T-helper 2 cell (primary cell): ENCODE measurements at places on chromosomes 12 and 14.

DNA sequence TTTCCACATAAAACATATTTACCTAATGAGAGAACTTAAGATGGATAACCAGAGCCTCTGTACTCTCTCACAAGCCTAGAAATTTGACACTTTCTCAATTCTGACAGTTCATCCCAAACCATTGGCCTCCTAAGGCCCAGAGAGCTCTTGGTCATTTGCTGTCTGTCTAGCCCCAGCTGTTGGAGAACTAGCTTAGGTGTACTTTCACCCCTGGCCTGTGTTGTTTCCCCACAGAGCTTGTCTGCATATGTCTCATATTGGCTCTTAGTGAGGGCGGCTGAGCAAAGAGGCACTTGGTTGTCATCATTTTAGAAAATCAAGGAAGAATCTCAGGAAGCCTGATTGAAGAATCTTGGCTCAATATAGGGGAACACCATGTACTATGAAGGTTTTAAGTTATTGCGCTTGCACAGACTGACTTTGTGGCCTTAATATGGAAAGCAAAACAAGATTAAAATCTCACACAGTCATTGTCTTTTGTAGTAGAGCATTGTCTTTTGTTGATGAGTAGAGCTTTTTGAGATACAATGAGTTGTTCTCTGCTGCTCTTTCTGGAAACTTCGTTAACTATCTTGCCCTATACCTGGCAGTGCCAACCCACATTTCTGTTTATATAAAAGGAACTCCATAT is 324.6 kb downstream of the RAD51B start:
- no peak for DNase-seq

GRCh38 chr12:78447373-78447772 is 417.2 kb upstream of the SYT1 start:
- no peak for DNase-seq

- DNase-seq, result no peak
These were observed 10.7 kb downstream of the USP15 start for GRCh38 chr12:62270872-62271271.

DNA sequence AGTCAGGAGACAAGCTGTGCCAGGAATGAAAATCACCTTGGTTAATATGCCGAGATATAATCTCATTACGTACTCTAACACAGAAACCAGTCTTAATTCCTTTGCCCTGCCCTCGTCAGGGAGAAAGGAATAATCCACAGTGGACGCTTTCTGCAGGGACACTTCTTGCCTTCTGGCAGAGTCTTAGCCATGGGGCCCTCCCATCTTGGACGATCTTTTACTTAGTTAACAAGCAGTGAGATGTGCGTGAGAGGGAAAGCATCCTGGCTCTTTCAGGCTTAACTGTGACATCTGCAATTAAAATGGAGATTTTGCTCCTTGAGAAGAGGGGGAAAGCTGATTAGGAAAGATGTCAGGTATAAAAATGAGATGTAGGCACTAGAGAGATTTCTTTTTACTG is 246.4 kb downstream of the TMEM132C start:
- no peak for DNase-seq

DNA sequence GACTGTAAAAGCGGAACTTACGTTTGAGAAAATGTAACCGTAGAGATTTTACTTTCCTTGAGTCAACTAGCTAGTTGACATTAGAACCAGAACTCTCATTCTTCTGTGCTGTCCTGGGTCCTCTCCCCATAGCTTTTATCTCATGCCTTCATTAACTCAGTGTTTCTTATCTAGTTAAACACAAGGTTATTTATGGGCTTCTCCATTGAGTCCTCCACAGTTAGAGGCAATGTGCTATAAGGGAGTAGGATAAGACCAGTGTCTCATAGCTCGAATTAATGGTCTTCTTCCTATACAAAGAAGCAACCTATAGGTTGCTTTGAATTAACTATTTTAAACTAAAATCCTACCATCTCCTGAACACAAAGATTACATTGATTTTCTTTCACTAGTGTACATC is 129.8 kb downstream of the ACSS3 start:
- DNase-seq, result no peak

GRCh38 chr14:78135450-78135891 is 34.7 kb upstream of the NRXN3 start:
- no peak for DNase-seq

- no peak for DNase-seq
These were observed 20.8 kb downstream of the CKAP4 start for GRCh38 chr12:106226884-106227640.

- peak; percentile 62 for DNase-seq
These were observed 358.0 kb downstream of the DAD1 start for GRCh38 chr14:22231018-22231417.

GRCh38 chr14:21287168-21287567 is 7.3 kb downstream of the RPGRIP1 start:
- no peak for DNase-seq

DNA sequence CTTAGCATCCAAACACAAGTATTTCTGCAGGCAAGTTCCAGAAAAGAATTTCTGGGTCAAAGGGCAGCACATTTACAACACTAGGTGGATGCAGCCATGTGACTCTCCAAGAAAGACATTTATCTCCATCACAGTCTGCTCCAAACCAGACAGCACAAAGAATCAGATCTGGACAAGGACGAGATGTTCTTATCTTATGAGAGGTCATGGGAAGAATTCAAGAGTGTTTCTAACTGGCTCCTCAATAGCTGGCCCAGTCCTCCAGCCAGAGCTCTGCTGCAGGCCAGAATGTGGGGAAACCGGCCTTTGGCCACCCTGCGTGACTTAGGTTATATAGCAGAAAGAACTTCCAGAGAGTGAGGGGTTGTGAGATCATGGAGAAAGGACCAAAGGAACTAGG is 17.4 kb downstream of the TMEM119 start:
- no peak for DNase-seq

- no peak for DNase-seq
These were observed 35.7 kb upstream of the TMEM263 start for GRCh38 chr12:106919910-106920544.

DNA sequence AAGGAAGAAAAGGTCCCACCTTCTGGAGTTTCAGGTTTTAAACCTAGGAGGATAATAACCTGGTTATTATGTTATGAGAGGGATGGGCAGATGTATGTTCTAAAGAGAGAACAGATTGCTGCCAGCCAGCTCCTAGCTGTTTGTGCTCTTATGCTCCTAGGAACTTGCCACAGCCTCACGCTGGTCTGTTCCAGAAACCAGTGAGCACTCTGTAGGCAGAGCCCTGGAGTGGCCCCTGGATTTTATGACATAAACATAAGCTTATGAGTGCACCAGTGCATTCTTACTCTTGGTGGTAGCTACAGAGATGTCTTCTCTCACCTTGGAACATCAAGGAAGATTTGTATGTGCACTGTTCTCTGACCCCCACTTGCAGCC is 27.7 kb downstream of the KLC1 start:
- no peak for DNase-seq

DNA sequence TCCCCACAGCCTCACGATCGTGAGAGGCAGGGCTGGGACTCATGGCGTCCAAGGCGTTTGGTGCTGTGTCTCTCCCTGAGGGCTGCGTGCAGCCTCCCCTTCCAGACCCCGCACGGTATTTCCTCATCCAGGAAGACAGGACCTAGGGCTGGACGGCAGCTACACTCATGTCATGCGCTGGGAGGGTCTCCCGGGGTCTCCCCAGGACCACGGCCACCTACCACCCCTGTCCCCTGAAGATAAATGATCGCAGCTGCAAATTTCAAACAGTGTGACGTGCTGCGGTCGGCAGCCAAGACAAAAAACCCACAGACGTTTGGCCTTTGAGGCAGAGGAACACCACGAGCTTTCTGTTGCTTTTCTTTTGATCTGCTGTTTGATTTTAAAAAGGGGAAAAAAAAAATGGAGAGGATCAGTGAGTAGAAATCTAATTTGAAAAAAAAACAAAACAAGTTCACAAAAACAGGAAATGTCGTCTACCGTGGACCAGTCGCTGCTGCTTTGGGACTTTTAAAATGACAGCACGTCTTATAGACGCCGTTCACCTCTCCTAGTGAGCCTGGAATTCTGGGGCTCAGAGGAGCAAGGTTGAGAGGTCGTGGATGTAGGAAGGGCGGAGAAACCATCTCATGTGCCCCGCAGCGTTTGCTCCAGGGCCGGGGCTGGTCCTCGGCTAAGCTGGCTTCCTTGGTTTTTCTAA is 237.6 kb downstream of the SLC41A2 start:
- DNase-seq, result peak; percentile 41

DNA sequence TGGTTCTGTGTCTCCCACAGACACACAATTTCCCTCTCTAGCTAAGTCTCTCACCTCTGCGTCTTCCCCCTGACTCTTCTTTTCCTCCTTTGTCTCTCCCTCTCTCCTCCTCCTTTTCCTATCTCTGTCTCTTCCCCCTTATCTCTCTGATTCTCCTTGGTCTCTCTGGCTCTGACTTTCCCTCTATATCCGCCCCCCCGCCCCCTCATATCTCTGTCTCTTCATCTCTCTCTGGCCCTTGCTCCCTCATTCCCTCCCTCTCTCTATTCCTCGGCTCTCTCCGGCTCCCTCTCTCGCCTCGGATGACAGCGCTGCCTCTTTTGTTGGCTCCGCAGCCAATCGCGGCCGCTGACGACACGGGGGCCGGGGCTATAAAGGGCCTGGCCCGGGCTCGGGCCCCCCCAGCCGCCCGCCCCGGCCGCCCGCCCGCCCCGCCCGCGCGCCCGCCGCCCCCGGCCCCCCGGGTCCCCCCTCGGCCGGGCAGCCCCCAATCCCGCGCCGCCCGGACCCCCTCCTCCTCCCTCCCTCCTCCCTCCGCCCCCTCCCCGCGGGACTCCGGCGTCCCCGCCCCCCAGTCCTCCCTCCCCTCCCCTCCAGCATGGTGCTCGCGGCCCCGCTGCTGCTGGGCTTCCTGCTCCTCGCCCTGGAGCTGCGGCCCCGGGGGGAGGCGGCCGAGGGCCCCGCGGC is at the start of gene GDF11:
TSS of gene GDF11 (plus strand) at position 404 of the 687 bp plus-strand sequence. CDS start at position 599, 195 bp downstream.
- peak; percentile 75 for DNase-seq

DNA sequence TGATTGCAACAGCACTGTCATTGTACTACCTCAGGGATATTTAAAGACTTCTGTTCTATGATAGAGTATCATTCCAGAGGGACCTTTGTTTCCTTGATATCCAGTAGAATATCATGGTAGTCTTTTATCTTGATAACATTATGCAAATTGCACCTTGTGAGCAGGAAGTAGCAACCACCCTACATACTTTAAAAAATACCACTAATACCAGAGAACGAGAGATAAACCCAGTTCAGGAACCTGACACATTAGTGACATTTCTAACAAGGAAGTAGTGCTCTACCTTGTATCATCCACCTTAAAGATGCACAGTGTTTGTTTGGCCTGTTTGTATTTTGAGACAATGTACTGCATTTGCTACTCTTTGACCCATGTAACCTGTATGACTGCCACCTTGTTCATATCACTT is 8.8 kb upstream of the MAP4K5 start:
- DNase-seq, result no peak

DNA sequence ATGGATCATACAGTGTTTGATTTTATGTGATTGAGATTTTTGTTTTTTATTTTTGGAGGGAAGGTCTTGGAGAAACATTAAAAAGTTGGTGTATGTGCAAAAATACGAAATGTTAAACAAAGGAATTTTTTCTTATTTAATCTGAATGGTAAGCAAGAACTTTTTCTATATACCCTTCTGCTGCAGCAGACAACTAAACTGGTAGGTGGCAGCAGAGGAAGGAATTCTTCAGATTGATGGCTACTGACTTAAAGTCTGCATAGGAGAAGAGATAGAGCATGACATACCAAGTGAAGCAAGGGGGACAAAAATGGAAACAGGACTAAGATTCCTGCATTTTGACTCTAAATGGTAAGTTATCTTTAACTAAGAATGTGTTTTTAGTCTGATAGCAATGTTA is 42.0 kb upstream of the A2ML1 start:
- DNase-seq, result no peak

GRCh38 chr12:110733900-110734299 is 8.8 kb downstream of the PPP1CC start:
- DNase-seq, result no peak

DNA sequence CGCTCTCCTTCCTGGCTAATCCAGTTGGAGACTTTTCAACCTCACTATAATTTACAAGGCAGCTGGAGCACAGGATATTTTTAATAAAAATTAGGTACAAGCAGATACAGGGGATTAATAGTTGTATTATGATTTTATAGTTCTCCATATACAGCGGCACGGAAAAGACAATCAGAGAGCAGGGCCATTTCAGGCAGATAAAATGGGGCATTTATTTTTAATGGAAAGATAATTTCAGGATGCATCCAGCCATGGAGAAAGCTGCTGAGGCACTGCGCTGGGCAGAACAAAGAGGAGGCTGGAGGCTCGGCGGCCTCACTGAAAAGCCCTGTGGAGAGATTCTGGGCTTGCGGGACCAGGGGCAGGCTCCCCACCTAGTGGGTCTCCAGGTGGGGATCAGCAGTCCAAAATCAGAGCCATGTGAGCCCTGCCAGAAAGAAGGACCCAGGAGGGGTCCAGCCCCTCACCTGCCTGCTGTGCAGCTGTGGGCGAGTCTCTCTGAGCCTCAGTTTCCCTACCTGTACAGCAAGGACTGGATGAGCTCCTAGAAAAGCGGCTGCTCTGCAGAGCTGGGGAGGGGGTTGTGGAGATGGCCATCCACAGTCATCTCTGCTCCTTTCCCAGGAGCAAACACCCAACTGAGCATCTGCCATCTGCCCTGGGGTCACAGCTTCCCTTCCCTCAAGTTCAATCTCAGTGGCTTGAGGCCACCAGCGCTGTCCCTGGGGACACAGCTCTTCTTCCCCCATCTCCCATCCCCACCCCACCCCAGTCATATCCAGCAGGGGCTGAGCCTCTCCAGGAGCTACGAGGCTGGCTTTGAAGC is 23.9 kb upstream of the C14orf180 start:
- DNase-seq, result peak; percentile 0

DNA sequence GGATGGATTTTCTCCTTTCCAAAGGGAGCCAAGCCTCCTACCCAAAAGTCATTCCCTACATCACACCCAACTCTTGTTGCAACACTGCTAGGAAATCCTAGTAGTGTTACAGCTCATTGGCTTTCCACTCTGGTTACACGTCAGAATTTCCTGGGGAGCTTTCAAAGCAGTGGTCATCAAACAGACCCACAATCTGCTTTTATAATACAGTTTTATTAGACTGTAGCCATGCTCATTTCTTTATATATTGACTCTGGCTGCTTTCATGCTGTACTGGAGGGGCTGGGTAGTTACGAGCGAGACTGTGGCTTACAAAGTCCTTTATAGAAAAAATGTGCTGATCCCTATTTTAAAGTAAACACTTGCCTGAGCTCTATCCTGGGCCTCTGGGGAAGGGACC is 34.3 kb downstream of the ZFYVE26 start:
- no peak for DNase-seq

- no peak for DNase-seq
These were observed 9.1 kb upstream of the FBLN5 start for GRCh38 chr14:91956616-91957015.

- DNase-seq, result no peak
These were observed 12.1 kb upstream of the PPP4R4 start for GRCh38 chr14:94161981-94162380.

- DNase-seq, result peak; percentile 6
These were observed 1.2 kb downstream of the SNX6 start for GRCh38 chr14:34628681-34629135.

GRCh38 chr14:93458234-93458633 is 27.5 kb downstream of the UNC79 start:
- DNase-seq, result no peak

- no peak for DNase-seq
These were observed 10.7 kb upstream of the ARID4A start for GRCh38 chr14:58287607-58288042.
